ENCODE measurements at places on chromosomes 11 and 22.

DNA sequence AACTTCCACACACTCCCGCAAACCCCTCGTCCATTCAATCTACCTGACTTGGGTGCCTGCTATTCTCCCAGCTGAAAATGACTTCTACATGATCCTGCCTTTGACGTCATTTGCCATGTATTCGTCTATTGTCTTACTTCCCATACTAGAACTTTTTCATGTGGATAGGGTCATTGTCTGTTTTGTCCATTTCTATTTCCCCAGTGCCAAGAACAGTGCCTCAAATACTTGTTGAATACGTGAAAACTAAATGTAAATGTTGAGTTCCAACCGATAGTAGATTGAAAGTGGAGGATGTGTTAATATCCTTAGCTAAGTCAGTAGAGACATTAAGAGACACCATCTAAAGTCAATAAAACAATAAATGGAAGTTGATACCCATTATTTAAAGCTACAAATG, 935 bp downstream of the TRIM68 start:
- no peak for DNase-seq

DNA sequence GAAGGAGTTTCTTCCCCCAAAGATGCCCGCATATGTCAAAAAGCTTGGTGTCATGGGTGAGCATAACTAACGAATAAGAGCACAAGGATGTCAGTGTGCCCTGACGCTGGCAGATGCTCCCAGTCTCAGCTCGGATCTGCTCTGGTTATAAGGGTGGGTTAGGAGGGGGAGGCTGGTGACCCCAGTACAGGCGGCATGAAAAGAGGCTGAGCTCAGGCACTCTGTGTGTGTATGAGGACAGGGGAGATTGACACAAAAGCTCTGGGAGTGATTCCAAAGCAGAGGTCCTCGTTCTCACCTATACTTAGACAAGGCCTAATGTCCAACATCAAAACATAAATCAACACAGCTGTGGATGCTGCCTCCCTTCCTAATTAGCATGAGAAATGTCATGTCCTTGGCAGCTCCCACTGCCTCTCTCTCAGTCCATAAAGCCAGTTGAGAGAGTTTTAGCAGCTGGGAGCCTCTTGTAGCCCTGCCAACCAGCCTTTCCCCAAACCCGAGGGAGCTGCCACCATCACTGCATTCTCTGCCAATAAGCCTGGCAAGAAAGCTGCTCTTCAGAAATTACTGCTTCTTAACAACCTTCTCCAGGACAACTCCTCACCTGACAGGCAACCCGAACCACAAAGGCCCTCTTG, 59.8 kb downstream of the SC5D start:
- peak; percentile 67 for DNase-seq

GRCh38 chr11:129146191-129146590, 45.9 kb downstream of the ARHGAP32 start:
- DNase-seq = no peak

- DNase-seq = no peak
Measured at GRCh38 chr22:17789379-17790200, 15.3 kb upstream of the BID start.

DNA sequence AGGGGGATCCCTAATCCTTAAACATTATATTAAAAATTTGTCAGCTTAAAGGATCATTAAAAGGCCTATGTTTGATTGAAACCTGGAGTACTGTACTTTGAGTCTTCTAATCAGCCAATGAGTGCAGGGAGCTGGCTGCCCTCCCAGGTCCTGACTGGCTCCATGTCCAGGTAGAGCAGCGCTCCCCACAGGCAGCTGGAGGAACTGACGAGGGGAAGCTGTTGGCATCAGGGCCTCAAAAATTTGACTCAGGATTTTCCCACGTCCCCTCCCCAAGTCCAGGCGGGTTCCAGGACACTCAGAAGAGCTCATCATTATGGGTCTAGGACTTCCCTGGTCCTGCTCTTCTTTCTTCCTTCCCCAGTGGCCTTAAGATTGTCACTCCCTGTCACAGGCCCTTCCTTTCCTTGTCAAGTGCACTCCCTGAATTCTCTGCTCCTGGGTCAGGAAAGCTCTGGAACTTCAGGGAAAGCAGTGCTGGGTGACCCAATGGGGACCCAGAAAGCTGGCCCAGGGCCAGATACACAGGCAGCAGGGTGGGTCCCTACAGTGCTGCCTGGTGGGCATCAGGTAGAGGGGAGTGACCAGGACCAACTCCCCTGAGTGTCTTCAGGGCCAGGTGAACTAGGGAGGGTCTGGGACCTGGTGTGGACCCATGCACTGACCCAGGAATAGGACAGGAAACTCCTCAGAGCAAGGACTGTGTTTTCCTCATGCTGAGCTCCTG, 65.5 kb downstream of the GGTLC2 start:
- no peak for DNase-seq

GRCh38 chr11:93611836-93612677, 49.4 kb upstream of the CEP295 start:
- DNase-seq = no peak
